T-helper 2 cell (primary cell): ENCODE measurements at places on chromosomes 11 and 22.

DNA sequence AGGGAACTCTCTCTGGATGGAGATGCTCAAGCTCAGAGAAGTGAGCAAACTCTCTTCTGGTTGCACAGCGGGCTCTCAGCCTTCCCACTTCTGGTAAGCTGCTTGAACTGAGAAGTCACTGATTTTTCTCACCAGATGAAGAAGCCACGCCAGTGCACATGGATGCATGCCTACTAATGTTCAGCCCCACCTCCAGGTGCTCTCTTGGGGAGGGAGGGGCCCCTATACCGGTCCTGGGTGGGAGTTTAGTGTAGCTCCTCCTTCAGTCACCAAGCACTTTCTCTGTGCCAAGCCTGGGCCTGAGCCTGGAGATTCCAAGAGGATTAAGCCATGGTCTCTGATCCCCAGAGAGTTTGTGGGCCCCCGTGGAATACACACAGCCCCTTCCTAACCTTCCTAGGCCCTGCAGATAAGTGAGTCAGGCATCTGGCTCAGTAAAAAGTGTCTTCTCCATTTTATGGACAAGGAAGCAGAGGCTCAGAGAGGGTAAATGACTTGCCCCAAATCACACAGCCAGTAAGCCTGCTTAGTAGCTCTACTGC lies 142.2 kb downstream of the ST3GAL4 start:
- DNase-seq: no peak

DNA sequence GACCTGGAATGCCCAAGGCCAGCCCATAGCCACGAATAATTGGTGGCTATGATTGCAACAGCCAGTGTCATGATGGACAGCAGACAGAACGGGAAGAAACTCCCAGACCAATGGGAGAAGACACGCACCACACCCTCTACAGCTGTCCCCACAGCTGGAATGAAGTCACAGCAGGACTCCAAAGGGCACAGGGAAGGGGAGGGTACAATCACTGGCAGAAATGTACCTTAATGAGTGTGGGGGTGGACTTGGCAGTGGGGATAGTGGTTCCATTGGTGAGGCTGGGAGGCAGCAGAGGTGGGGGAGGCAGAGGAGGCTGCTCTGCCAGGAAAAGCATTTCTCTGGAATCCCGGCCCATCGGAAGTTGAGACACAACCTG lies 52.9 kb downstream of the SGSM3 start:
- no peak for DNase-seq

DNA sequence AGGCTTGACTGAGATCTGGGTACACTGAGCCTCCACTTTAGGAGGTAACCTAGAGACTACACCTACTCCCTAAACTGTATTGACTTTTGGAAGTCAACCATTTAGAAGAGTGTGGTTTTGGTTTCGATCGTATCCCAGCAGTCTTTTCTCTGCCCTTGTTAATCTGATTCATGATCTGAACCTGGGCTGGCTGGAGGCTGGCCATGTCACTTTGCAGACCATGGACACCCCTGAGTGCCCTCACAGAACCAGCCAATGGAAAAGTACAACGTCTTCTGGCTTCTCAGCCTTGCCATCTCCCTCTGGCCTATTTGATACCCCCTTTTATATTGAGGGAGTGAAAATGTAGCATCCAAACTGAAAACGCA lies 10.8 kb downstream of the EHF start:
- DNase-seq: no peak

DNA sequence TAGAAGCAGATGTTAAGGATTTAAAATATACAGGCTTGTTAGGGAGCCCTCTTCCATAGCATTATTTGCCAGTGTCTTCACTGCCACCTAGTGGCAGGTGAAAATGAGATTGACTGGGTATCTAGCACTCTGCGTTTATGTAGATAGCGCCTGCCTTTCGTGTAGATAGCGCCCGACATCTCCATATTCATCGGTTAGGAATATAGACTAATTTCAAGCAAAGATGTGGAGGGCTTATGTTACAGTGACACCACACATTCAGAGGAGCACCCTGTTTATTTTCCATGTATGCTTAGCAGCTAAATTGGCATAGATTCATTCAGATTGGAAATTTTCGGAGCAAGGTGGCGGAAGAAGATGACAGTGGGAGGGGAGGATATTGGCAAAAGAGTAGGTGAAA lies 72.0 kb downstream of the SLC5A12 start:
- no peak for DNase-seq

GRCh38 chr22:49738006-49738405 lies 89.7 kb downstream of the BRD1 start:
- no peak for DNase-seq

DNA sequence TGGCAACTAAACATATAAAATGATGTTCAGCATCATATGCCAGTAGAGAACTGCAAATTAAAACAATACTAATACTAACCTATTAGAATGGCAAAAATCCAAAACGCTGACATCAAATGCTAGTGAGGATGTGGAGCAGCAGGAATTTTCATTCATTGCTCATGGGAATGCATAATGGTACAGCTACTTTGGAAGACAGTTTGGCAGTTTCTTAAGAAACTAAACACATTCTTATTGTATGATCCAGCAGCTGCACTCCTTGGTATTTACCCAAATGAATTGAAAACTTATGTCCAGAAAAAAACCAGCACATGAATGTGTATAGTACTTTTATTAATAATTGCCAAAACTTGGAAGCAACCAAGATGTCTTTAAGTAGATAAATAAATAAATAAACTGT lies 258.0 kb downstream of the TENM4 start:
- DNase-seq: no peak
